Stimulated activated CD4-positive, alpha-beta T cell treated with anti-CD3 and anti-CD28 coated beads, Interleukin-2, amount 100 ng/mL, for 24 hours (primary cell): ENCODE measurements at places on chromosomes 7 and 10.
A peak's percentile ranks its signal among the peaks of the same experiment; 100 is the strongest.

GRCh38 chr7:51009716-51010496, 227.2 kb upstream of the GRB10 start:
- DNase-seq, result no peak

DNA sequence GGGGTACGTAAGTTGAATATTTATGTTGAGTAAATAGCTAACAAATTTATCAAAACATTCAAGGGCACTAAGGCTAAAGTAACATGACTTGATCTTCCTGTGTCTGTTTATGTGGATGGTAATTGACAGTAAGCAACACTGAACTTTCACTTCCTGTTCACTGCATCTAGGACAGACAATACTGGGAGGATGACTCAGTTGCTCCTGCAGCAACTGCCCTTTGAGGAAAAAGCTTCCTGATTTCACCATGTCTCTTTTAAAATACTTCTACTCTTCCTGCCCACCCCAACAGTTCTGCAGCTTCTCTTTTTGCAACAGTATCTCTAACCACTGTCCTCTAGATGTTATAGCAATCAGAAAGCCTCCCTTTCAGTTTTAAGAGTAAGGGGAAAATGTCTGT, 76.6 kb upstream of the HGF start:
- no peak for DNase-seq

- no peak for DNase-seq
Observed at GRCh38 chr10:52423369-52423768, 109.3 kb downstream of the DKK1 start.

- no peak for DNase-seq
Observed at GRCh38 chr10:48343921-48344598, 37.6 kb downstream of the MAPK8 start.

DNA sequence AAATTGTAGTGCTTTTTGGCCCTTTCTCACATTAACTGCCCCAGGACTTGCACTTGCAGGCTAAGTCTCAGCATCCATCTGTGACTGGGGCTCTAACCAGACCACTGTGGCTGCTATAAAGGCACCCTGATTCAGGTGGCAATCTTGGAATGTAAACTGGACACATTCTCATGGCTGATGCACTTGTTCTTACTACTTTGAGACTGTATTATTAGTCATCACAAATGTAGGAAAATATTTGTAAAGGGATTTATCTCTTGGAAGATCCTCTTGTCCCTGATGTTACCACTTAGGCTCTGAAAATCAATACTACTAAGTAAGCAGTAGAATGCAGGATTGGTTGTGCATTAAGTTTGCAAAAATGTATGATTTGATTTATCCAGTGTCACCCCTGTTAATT, 25.0 kb downstream of the PDE1C start:
- DNase-seq, result no peak

DNA sequence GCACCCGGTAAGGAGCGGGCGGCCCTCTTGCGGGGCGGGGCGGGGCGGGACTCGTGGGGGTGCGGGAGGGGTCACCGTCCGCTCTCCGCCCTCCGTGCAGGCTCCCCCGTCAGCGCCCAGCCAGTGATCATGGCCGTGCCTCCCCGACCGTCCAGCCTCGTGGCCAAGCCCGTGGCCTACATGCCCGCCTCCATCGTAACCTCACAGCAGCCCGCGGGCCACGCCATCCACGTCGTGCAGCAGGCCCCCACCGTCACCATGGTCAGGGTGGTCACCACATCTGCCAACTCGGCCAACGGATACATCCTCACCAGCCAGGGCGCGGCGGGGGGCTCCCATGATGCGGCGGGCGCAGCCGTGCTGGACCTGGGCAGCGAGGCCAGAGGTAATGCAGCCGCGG, 16.2 kb upstream of the AP5Z1 start:
- no peak for DNase-seq

DNA sequence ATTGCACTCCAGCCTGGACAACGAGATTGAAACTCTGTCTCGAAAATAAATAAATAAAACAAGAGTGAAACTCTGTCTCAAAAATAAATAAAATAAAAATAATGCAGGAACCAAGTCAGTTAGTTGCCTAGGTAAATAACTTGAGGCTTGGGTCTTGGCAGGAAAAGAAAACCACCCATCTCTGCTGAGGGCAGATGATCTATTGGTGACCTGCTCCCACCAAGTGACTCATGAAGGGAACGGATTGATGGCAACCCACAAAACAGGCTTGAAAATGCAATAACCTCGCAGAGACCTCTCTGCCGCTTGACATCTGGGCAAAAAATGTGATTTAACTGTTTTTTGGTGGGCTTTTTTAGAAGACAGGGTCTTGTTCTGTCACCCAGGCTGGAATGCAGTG, 86.6 kb downstream of the CALN1 start:
- no peak for DNase-seq

DNA sequence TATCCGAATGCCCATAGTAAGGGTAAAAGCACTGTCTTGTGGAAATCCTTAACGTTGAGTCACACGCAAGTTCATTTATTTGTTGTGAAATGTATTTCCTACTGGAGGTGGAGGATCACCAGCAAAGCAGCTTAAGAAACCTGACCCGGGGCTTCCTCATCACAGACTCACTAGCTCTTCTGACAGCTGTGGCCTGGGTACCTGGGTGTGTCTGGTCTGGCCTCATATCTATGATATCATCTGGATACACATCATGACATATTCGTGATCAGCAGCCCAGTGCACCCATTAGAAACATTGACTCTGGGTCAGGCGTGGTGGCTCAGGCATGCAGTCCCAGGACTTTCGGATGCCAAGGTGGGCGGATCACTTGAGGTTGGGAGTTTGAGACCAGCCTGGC, 8.8 kb downstream of the DRGX start:
- DNase-seq, result no peak

- no peak for DNase-seq
Observed at GRCh38 chr7:7992506-7992905, 23.9 kb downstream of the GLCCI1 start.

DNA sequence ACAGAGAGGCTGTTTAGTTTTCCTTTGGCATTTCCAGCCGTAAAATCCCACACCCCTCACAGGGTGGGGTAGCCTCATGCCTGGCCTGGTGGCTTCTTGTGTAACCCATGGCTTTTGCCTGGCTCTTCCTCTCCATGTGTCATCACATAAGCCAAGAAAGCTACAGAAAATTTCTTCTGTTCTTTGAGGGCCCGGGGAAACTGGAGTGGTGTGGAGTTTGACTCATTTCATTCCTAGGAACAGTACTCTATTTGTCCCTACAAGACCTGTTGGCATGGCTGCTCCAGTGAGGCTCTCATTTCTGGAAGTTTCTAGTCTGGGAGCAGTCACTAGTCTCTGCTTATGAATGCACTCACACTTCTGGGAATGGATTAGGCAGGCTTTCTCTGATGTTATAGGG, 523.9 kb downstream of the SUGCT start:
- DNase-seq, result no peak

- DNase-seq, result peak; percentile 92
Observed at GRCh38 chr7:128883622-128884448, 21.2 kb downstream of the ATP6V1F start.

GRCh38 chr10:89640241-89640640, 4.8 kb downstream of the PANK1 start:
- no peak for DNase-seq

DNA sequence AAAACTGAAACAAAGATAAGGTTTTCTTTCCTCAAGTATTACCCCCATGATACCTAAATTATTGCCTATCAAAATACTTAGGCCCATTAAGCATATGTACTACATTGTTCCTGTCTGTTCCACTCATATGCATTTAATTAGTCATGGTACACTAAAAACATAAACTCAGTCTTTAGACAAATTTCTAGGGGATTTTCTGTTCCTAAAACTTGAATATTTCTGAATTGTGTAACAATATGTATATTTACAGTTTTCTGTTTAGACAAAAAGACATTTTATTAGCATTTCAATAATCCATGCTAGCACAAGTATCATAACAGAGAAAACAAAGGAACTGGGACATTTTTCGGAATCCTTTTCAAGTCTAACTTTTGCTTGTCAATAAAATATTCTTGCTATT, 234.2 kb downstream of the CRPPA start:
- DNase-seq, result no peak

GRCh38 chr7:88399696-88400240, 93.1 kb upstream of the STEAP4 start:
- DNase-seq, result no peak

DNA sequence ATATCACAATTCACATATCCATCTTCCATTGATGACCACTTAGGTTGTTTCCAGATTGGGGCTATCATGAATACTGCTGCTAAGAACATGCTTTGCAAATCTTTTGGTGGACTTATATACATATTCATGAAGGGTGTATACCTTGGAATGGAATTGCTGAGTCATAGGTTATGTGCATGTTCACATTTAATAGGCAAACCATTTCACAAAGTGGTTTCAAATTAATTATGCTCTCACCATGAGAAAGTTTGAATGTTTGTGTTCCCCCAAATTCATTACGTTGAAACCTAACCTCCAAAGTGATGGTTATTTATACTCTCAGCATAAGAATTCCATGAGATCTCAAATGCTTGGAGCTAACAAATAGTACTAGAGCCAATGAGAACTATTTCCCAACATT, 86.4 kb downstream of the VPS41 start:
- no peak for DNase-seq

DNA sequence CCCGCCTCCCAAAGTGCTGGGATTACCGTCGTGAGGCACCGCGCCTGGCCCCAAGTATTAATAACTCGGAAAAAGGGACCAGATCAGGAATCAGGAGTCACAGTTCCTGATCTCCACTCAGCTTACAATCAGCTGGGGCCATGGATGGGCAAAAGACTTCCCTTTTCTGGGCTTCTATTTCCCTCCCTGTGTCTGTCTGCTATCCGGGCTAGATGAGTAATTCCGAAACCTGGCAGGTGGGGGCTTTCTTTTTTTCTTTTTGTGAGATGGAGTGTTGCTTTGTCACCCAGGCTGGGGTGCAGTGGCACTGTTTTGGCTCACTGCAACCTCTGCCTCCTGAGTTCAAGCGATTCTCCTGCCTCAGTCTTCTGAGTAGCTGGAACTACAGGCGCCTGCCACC, 11.6 kb downstream of the RPS24 start:
- DNase-seq, result no peak

GRCh38 chr7:4147926-4148620, 534.0 kb upstream of the FOXK1 start:
- DNase-seq, result no peak

DNA sequence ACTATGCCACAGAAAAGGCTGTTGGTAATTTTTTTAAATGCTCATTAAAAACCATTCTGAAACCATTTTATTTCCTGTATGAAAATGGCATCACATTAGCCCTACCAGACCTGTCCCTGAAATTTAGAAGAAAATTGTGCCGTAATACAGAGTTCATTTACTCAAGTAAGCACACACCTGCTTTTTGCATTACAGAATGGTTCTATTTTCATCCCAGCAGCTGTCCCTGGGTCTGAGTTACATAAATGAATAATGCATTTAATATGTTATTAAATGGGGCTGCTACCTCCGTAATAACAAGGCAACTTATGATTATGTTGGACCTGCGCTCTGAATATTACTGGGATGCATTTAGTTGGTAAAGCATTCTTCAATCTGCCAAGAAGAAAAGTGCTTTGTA, 508.9 kb downstream of the SORCS1 start:
- no peak for DNase-seq

DNA sequence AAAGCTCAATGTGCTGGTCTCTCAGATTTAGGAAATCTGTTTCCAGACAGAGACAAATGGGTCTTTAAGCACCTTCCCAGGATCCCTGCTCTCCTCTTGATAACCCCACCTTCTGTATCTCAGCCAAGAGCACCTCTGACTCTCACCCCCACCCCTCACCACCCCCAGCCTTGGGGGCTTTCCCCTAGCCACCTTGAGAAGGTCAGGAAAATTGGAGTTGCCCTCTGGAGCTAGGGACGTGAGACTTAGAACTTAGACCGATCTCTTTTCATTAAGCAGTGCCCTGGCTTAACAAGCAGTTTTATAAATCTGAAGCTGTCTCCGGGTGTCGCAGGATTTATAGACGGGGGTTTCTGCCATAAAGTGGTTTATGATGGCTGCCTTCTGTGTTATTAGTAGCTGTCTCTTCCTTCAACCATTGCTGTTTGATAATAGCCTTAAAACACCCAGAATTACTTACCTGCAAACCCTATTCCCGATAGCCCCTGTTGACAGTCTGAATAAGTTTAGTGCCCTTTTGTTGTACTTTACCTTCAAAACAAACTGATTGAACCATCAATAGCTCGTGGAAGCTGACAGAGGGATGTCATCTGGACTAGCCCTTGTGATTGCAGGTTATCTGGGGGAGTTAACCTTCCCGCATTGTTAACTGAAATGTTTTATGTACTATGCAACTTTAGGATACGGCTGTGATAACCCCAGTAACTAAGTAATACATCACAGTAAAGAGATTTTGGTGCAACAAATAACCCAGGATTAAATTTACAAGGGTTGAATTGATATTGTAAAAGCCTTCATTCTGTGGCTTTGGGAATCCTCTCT, 621.5 kb downstream of the LRMDA start:
- DNase-seq, result no peak

DNA sequence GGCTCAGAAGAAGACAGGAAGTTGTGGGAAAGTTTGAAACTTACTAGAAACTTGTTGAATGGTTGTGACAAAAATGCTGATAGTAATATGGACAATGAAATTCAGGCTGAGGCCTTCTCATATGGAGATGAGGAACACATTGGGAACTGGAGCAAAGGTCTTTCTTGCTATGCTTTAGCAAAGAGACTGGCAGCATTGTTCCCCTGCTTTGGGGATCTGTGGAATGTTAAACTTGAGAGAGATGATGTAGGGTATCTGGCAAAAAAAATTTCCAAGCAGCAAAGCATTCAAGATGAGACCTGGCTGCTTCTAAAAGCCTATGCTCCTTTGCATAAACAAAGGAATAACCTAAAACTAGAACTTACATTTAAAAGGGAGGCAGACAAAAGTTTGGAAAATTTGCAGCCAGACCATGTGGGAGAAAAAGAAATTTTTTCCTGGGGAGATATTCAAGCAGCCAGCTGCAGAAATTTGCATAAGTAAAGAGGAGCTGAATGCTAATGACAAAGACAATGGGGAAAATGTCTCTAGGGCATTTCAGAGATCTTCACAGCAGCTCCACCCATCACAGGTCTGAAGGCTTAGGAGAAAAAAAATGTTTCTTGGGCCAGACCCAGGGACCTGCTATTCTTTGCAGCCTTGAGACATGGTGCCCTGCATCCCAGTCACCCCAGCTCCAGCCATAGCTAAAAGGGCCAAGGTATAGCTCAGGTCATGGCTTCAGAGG, 16.5 kb upstream of the KCND2 start:
- no peak for DNase-seq

- DNase-seq, result no peak
Observed at GRCh38 chr7:83415840-83416239, 233.1 kb downstream of the SEMA3E start.

- no peak for DNase-seq
Observed at GRCh38 chr7:110839866-110840265, 251.1 kb upstream of the LRRN3 start.

GRCh38 chr7:121451367-121452094, 55.4 kb upstream of the FAM3C start:
- DNase-seq, result no peak

DNA sequence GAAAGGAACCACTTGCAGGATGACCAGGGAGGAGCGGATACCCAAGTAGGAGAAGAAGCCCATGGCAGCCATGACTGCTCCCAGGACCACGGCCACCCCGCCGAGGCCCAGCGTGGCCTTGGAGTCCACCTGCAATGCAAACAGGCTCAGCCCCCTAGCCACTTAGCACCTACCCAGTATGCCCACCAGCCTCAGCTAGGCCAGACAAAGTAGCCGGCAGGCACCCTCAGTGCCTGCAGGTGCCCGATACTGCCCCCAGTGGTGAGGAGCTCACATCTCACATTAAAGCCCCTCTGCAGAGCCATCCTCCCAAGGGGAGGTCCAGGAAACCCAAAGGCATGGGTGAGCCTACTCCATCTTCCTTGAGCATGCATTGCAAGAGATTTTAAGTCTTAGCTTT, 6.6 kb downstream of the NPC1L1 start:
- peak; percentile 56 for DNase-seq

GRCh38 chr7:157656195-157656769, 319.5 kb downstream of the DNAJB6 start:
- no peak for DNase-seq
